ENCODE measurements at places on chromosomes 13 and 19.

DNA sequence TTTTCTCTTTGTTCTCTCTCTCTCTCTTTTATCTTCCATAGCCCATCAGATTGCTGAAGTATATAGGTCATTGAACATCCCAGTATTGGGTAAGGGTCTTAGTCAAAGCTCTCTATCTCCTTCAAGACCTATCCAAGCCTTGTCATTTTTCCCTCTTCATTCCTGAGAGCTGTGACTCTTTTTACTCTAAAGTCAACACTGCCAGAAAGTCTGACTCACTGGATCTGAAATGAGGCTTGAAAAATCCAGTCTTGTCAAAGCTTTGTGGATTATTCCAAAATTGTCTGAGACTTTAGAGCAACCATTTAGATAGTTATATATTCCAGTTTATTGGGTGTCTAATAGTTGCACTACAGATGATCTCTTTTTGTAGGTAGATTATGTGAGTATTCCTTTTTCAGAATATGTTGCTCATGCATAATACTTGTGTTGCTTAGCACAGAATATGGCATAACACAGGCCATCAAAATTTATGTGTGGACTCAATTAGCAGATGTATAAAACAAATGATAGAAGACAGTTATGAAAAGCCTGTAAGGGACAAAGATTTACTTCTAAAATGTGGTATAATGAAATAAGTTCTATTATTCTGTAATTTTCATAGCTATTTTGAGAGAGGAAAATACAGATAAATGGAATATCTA lies 389.3 kb upstream of the PCDH9 start:
- no peak for DNase-seq

DNA sequence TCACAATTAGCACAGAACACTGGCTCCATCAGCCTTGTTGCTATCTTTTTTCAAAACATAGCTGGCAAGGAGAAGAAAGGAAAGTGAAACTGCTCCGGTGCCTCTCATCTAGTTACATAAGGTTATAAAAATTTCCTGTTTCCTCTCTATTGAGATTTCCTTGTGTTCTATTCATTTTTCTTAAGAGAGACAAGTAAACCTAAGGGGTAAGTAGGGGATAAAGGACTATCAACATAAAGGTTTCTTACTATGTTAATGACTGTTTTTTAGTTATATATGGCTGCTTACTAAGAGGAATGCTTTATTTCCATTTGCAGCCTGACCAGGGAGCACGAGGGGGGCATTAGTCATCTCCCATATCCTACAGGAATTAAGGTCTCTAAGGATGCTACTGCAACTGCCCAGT lies 73.2 kb upstream of the MLNR start:
- DNase-seq: no peak

- DNase-seq: no peak
Observed at GRCh38 chr19:16370641-16371391, 46.2 kb downstream of the KLF2 start.

DNA sequence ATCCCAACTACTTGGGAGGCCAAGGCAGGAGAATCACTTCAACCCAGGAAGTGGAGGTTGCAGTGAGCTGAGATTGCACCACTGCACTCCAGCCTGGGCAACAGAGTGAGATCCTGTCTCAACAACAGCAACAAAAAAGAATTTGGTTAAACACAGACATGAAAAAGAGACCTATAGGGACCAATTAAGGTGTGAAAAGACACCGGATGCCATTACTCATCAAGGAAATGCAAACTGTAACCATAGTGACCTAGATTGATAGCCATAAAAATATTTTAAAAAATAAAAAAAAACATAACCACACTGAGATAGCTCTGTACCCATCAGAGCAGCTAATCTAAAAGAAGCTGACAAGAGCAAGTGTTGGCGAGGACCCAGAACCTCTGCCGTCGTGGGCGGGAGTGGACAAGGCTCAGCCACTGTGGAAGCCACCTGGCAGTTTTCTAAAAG lies 37.1 kb upstream of the ISYNA1 start:
- no peak for DNase-seq

DNA sequence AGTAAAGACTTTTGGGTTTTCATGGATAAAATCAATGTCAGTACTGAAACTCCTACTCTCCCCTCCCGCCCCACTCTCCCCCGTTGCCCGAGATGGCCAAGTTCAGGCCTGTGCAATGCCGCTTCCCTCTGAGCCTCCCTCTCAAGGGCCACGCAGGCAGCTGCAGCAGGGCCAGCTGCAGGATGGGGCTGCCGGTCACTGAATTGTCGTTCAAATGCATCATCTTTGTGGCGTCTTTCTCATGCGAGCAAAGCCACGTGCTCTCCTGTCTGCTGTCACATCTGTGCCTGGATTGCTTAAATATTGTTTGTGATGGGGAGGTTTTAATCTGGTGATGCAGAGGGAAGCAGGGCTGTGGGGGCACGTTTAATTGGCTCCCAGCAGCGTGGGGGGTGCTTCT lies 26.6 kb downstream of the SHISA2 start:
- DNase-seq: no peak

DNA sequence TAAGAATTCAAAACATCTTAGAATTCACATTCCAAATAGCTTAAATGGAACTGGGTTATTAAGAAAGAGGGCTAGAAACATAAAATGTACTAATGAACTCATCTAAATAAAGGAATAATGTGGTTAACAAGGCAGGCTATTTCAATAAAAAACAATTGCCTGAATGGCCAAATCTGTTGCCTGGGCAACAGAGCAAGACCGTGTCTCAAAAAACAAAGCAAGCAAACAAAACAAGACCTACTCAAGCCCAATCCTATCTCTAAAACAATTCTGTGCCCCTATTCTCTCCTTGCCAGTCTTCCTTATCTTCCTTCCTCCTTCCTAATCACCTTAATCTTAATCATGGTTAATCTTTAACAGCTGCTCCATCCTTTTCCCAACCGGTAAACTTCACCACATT lies 12.1 kb downstream of the IGFL1 start:
- no peak for DNase-seq

DNA sequence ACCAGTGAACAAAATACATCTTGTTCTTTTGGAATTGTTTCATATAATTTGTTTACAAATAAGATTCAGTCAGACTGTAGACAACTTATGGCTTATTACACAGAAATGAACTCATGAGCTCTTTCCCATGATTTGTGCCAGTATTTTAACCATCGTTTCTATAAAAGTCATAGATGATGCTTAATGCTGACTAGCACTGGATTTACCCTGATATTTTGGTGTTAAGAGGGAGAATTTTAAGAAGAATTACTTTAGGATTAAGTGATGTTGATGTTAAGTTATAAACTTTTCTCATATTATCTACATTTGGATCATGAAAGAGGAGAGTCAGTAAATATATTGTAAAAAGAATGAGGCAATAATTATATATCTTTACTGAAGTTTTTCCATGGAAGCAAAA lies 162.7 kb downstream of the POSTN start:
- DNase-seq: no peak

- peak; percentile 37 for DNase-seq
Observed at GRCh38 chr13:35474496-35475211, 1.8 kb downstream of the MAB21L1 start.

GRCh38 chr13:100423375-100423774 lies 165.2 kb downstream of the GGACT start:
- no peak for DNase-seq

DNA sequence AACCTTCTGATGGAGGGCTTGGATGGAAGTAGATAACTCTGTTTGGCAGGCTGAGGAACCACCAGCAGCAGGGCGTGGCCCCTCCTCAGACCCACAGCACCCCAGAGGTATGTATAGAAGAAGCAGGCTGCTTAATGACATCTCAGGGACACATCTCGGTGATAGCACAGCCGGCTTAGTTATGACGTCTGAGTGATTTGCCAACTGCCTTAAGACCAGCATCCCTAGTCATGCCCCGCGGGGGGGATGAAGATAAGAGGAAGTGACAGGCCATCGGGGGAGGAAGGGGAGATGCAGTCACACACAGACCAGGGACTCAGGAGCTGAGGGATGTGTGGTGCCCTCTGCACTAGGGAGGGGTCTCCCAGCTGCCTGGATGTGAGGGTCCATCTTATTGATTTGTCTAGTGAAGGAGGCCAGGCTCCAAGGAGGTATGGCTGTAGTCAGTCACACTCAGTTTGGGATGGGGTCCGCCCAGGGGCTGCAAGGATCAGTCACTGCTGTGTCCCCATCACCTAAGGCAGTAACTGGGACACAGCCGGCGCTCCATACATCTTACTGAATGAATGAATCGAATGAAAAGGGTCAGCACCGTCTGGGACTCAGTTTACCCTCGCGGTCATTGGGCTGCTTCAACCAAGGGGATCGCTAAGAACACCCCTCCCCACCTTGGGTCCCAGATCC lies 19.2 kb upstream of the ERCC1 start:
- peak; percentile 63 for DNase-seq

DNA sequence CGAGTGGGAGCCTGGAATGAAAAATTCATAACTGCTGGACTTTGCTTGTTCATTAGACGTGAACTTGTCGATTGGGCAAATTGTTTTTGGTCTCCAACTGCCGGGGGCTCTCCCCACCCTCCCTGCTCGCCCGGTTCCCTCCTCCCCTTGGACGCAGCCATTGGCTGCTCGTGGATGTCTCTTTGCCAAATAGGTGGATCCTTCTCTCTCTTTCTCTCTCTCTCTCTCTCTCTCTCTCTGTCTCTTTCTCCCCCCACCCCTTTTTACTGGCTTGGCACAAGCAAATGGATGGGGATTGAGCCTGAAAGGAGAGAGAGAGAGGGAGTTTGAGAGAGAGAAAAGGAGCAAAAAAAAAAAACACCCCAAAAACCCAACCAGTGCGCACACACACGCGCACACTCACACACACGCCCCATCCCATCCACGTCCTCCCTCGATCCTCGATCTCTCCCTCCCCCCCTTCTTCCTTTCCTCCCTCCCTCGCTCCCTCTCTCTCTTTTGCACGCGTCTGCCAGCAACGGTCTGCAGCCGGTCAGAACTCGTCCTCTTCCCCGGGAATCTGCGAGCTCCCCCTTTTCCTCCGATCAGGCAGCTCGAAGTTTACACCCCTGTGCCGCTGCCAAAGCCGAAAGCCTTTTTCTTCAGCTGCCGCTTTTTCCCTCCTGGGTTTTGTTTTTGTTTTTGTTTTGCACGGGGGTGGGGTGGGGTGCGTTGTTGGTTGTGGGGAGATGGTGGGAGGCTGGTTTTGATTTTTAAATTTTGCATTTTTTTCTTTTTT lies 27.8 kb downstream of the NFIX start:
- DNase-seq: peak; percentile 79

- no peak for DNase-seq
Observed at GRCh38 chr13:68550330-68550729, 1320.2 kb upstream of the PCDH9 start.

DNA sequence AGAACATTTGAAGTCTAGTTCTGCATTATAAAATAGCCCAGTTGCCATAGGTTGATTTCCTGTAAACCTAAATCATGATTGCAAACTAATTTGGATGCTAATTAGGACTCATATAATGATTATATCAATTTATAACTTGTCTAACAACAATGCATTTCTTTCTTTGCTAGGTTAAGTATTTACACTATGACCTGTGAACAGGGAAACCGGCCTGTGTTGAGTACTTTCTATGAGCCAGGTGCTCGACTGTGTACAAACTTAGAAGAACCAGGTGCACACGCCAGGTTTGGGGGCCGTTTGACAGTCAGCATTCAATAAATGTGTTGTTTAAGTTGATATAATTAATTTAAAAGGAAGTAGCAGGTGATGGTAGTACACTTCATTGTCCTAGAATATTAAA lies 203.1 kb downstream of the TM9SF2 start:
- no peak for DNase-seq

DNA sequence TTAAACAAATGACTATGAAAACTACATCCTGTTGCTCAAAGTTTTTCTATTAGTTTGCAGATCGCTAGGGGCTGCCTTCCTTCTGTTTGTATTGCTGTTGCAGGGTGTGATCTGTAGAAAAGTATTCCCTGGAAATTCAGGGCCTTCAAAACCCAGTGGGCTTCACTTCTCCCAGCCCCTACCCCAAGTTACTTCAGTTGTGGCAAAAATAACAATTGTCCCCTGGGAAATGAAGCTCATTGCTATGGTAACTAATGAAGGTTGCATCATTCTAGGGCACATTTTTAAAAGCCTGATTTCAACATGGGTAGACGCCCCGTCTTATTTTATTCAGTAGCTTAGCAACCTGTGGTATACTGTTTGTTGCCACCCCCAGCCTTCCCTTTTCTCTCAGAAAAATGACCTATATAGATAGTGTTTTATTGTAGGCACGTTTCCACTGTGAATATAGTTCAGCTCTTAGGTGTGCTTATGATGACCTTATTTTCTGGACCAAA lies 60.9 kb downstream of the WDFY2 start:
- no peak for DNase-seq

- DNase-seq: no peak
Observed at GRCh38 chr13:95535243-95535642, 17.3 kb upstream of the CLDN10 start.
